GM12878 (cell line): ENCODE measurements at places on chromosomes 5 and 9.
A peak's percentile ranks its signal among the peaks of the same experiment; 100 is the strongest.

- no peak for DNase-seq
- no peak within 1 kb of the TSS for H3K27ac ChIP-seq
- no peaks in the 10 kb centered on the region for H3K4me1 ChIP-seq
- no peak within 1 kb of the TSS for H3K4me3 ChIP-seq
- peaks cover 12% of the 10 kb centered on the region for H3K27me3 ChIP-seq
Measured at GRCh38 chr5:146338774-146339714, at the start of gene POU4F3. POU4F3 (plus strand) TSS chr5:146338839; CDS start chr5:146339113, 274 bp downstream.

GRCh38 chr5:127425868-127426267 is 91.6 kb upstream of the PRRC1 start:
- H3K27ac ChIP-seq: no peak overlapping the region
- DNase-seq: no peak
- H3K27me3 ChIP-seq: no peaks in the 10 kb centered on the region; the same call in 1 of the 2 replicates
- no peaks in the 10 kb centered on the region for H3K36me3 ChIP-seq

DNA sequence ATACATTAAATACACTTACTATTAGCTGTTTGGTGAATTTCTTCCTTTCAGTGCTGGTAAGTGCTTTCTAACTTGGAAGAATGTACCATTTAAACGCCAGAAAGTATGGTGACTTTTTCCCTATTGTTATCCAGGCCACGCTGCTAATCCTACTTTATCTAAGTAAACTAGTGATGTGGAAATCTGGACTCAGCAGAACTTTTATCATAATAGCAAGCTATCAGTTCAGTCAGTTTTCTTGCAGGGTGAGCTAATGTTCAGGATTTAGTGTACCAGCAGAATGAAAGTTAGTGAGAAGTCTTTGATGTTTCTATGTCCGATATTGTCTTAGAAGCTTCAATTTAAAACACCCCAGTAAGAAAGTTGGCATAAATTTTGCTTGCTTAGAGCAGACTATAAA is 72.2 kb downstream of the HSD17B4 start:
- no peak overlapping the region for H3K27ac ChIP-seq
- no peak for DNase-seq
- no peaks in the 10 kb centered on the region for H3K27me3 ChIP-seq

- H3K27ac ChIP-seq: no peak overlapping the region
- DNase-seq: no peak
- no peak overlapping the region for H3K4me3 ChIP-seq
- no peaks in the 10 kb centered on the region for H3K4me1 ChIP-seq
- H3K36me3 ChIP-seq: no peaks in the 10 kb centered on the region
- no peaks in the 10 kb centered on the region; the same call in 1 of the 2 replicates for H3K27me3 ChIP-seq
Measured at GRCh38 chr5:48192-48591, 43.8 kb upstream of the PLEKHG4B start.

GRCh38 chr5:34651791-34652190 is 4.3 kb upstream of the RAI14 start:
- no peak overlapping the region for H3K27ac ChIP-seq
- H3K4me3 ChIP-seq: no peak overlapping the region
- no peaks in the 10 kb centered on the region for H3K36me3 ChIP-seq
- H3K27me3 ChIP-seq: peaks cover 7% of the 10 kb centered on the region; the same call in 1 of the 2 replicates
- no peaks in the 10 kb centered on the region for H3K4me1 ChIP-seq

DNA sequence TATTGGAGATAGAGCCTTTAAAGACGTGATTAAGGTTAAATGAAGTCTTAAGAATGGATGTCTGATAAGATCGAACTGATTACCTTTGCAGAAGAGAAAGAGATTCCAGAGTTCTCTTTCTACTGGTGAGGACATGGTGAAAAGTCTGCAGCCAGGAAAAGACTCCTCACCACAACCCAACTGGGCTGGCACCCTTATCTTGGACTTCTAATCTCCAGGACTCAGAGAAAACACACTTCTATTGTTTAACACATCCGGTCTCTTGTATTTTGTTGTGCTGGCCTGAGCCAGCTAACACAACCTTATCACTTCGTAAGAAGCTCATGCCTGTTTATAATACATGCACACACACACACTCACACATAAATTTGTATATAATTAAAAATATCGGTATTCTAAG is 489.1 kb downstream of the PRDM9 start:
- H3K27me3 ChIP-seq: no peaks in the 10 kb centered on the region
- H3K4me1 ChIP-seq: no peaks in the 10 kb centered on the region
- no peak overlapping the region for H3K4me3 ChIP-seq
- DNase-seq: no peak
- H3K36me3 ChIP-seq: no peaks in the 10 kb centered on the region
- H3K27ac ChIP-seq: no peak overlapping the region

GRCh38 chr9:87742813-87743428 is 17.0 kb downstream of the CTSL start:
- H3K4me1 ChIP-seq: no peaks in the 10 kb centered on the region
- H3K27ac ChIP-seq: no peak overlapping the region
- DNase-seq: no peak
- no peaks in the 10 kb centered on the region for H3K27me3 ChIP-seq
- H3K4me3 ChIP-seq: no peak overlapping the region
- no peaks in the 10 kb centered on the region for H3K36me3 ChIP-seq

DNA sequence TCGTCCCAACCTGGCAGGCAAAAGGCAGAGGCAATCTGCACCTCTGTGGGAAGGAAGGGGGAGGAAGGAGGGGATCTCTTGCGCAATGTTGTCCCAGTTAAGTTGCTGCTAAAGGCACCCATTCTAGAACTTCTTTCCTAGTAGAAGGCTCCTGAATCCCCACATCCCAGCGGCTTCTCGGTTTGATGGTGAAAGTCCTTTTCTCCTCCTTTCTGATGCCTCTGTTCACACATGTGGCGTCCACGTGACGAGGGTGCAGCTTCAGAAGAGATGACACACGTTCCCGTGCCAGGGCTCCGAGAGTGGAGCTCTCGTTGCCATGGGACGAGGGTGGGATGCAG is 96.9 kb upstream of the FCN2 start:
- H3K36me3 ChIP-seq: no peaks in the 10 kb centered on the region
- H3K4me1 ChIP-seq: 0 out of 2 replicates have a peak, but pooled peaks cover 3% of the 10 kb centered on the region
- H3K27ac ChIP-seq: no peak overlapping the region
- DNase-seq: no peak
- H3K27me3 ChIP-seq: no peaks in the 10 kb centered on the region; the same call in 1 of the 2 replicates
- H3K4me3 ChIP-seq: no peak overlapping the region

GRCh38 chr9:123399803-123400378 is 43.9 kb downstream of the CRB2 start:
- H3K4me1 ChIP-seq: no peaks in the 10 kb centered on the region
- no peak overlapping the region for H3K4me3 ChIP-seq
- peaks cover 6% of the 10 kb centered on the region for H3K36me3 ChIP-seq
- no peak for DNase-seq
- H3K27me3 ChIP-seq: no peaks in the 10 kb centered on the region

GRCh38 chr5:1820381-1820780 is 19.2 kb downstream of the NDUFS6 start:
- peaks cover 6% of the 10 kb centered on the region; the same call in 1 of the 2 replicates for H3K36me3 ChIP-seq
- H3K27me3 ChIP-seq: no peaks in the 10 kb centered on the region
- H3K4me1 ChIP-seq: no peaks in the 10 kb centered on the region; the same call in 1 of the 2 replicates

DNA sequence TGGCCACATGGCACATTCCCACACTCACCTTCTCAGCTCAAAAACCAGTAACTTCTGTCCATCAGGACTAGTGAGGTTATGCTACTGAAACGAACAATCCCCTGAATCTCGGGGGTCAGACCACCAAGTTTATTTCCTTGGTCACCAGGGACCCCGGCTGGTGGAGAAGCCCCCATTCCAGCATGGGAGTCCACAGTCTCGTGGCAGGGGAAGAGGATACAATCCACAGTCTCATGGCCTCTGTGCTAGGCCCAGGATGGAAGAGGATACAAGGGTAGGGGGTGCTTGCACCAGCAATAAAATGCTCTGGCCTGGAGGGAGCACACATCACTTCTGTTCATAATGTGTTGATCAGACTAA is 7.4 kb upstream of the CARD19 start:
- peaks cover 32% of the 10 kb centered on the region for H3K4me1 ChIP-seq
- H3K27ac ChIP-seq: no peak overlapping the region
- no peaks in the 10 kb centered on the region for H3K27me3 ChIP-seq
- DNase-seq: no peak
- H3K4me3 ChIP-seq: no peak overlapping the region
- peaks cover 8% of the 10 kb centered on the region for H3K36me3 ChIP-seq

- H3K4me3 ChIP-seq: no peak overlapping the region
- H3K27ac ChIP-seq: no peak overlapping the region
- no peaks in the 10 kb centered on the region for H3K27me3 ChIP-seq
- no peak for DNase-seq
- H3K36me3 ChIP-seq: no peaks in the 10 kb centered on the region
Measured at GRCh38 chr5:41143131-41143901, 70.0 kb downstream of the C6 start.

- H3K27me3 ChIP-seq: no peaks in the 10 kb centered on the region
- H3K4me3 ChIP-seq: no peak overlapping the region
- no peak for DNase-seq
- H3K4me1 ChIP-seq: no peaks in the 10 kb centered on the region
- H3K27ac ChIP-seq: no peak overlapping the region
- no peaks in the 10 kb centered on the region for H3K36me3 ChIP-seq
Measured at GRCh38 chr5:115949096-115949495, 13.2 kb upstream of the LVRN start.

DNA sequence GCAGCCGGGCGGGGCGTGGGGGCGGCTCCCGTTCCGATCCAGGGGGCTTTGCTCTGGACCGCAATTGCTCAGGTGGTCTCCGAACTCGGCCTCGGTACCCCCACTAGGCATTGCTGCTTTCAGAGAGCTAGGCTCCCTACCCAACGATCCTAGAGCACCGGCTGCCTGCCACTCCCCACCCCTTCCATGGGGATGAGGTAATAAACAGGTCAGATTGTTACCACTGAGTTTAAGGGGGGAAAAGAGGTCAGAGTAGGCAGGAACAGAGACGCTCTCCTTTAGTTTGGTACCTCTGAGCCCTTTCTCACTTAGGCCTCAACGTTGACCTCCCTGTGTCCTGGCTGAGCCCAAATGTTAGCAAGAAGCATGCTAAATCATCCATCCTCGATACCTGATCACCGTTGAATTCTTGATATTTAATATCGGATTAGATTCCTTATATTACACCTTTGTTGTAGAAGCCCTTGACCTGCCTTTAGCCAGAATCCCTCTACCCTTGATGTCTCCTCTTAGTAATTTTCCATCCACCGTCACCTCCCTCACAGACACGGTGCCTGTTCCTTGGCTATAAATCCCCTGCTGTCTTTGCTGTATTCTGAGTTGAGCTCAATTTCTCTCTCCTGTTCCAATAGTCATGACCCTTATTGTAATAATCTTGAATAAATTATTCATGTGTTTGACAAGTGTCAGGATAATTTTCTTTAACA is 588 bp upstream of the PLPP1 start:
- no peaks in the 10 kb centered on the region for H3K27me3 ChIP-seq
- no peak for DNase-seq
- H3K4me1 ChIP-seq: peaks cover 15% of the 10 kb centered on the region
- H3K4me3 ChIP-seq: peak overlapping the region; percentile 80

DNA sequence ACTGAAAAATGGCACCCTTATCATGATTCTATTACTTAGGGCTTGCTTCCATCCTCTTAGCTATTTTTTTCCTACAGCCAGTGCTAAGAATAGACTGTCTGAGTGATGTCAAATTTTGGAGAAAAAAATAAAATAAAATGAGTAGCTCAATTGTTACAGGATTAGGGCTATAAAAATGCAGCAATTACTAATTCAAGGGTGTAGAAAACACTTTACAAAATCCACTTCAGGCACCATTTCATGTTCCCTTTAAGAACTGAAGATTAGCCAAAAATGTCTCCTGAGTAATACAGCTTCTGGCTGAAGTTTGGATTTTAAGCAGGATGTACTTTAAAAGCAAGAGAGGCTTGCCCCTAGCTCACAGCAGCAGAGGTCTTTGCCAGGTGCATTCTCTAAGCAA is 240.5 kb upstream of the IRX1 start:
- H3K27ac ChIP-seq: no peak overlapping the region
- DNase-seq: no peak
- no peaks in the 10 kb centered on the region for H3K4me1 ChIP-seq

- H3K36me3 ChIP-seq: no peaks in the 10 kb centered on the region
- no peaks in the 10 kb centered on the region for H3K4me1 ChIP-seq
- no peak for DNase-seq
- H3K4me3 ChIP-seq: no peak overlapping the region
- no peaks in the 10 kb centered on the region for H3K27me3 ChIP-seq
- no peak overlapping the region for H3K27ac ChIP-seq
Measured at GRCh38 chr9:19895006-19895405, 106.2 kb upstream of the SLC24A2 start.

DNA sequence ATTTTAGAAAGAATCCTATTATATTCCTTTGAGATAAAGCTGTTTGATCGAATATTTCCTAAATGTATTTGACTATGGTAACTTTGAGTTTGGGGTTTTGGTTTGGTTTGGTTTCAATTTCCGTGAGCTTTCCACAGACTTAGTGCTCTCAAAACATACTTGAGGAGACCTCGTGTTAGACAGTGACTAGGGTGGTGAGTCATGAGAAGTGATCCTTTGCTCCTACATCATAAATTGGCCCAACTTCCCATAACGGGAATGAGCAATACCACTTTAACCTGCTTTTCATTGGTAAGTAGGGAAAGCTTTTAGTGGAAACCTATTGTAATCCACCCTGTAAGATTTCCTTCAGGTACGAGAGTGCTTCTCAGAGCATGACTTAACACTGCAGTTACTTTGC is 3.8 kb upstream of the RASEF start:
- H3K27ac ChIP-seq: no peak overlapping the region
- H3K4me3 ChIP-seq: no peak overlapping the region
- no peak for DNase-seq
- H3K4me1 ChIP-seq: no peaks in the 10 kb centered on the region
- no peaks in the 10 kb centered on the region for H3K27me3 ChIP-seq
- no peaks in the 10 kb centered on the region for H3K36me3 ChIP-seq

GRCh38 chr9:127561491-127562278 is 50.4 kb upstream of the STXBP1 start:
- H3K4me1 ChIP-seq: no peaks in the 10 kb centered on the region
- no peak for DNase-seq
- H3K27ac ChIP-seq: no peak overlapping the region
- no peaks in the 10 kb centered on the region for H3K36me3 ChIP-seq
- no peaks in the 10 kb centered on the region for H3K27me3 ChIP-seq

- no peak for DNase-seq
- H3K27ac ChIP-seq: no peak overlapping the region
- no peaks in the 10 kb centered on the region; the same call in none of the 2 replicates for H3K27me3 ChIP-seq
- no peak overlapping the region for H3K4me3 ChIP-seq
- no peaks in the 10 kb centered on the region for H3K4me1 ChIP-seq
- no peaks in the 10 kb centered on the region for H3K36me3 ChIP-seq
Measured at GRCh38 chr5:138643040-138643791, 68.0 kb upstream of the HSPA9 start.

DNA sequence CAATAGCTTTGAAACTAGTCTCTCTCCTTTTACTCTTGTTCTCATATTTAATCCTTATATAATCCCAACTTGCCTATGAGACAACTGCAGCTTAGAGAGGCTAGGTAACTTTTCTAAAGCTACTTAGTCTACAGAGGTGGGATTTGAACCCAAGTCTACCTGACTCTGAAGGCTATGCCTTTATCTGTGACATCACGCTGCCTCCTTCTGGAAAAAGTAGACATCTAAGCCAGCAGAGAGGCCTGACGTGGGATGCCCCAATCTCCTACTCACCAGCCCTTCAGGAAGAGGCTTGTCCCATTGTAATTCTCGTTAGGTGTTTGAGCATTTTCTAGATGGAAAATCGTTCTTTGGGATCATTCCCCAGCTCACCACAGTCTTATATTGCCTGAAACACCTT is 167.5 kb downstream of the HSPA4 start:
- DNase-seq: no peak
- no peak overlapping the region for H3K4me3 ChIP-seq
- no peaks in the 10 kb centered on the region for H3K36me3 ChIP-seq
- H3K4me1 ChIP-seq: no peaks in the 10 kb centered on the region

GRCh38 chr5:164561933-164562872 is 1056.8 kb downstream of the MAT2B start:
- no peak overlapping the region for H3K27ac ChIP-seq
- H3K36me3 ChIP-seq: no peaks in the 10 kb centered on the region
- no peaks in the 10 kb centered on the region for H3K27me3 ChIP-seq
- no peak for DNase-seq
- no peaks in the 10 kb centered on the region for H3K4me1 ChIP-seq
